ENCODE measurements at places on chromosomes 2 and 18.

DNA sequence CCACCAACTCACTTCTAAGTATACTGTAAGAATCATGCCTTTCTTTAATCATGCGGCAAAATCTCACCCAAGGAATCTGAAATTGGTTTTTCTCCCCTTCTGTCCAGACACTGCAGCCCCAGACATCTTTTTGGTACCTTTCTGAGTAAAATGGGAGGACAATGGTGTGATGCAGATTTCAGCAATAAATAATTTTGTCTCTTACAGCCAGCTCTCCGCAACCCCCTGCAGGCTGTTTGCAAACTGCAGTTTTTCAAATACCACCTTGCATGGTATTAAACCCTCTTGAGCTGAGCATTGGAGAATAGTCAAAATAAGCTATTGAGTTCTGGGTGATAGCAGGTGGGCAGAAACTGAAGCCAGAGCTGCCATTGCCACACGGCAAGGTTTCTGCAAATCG lies 32.2 kb downstream of the GPR39 start:
- no peak for DNase-seq

DNA sequence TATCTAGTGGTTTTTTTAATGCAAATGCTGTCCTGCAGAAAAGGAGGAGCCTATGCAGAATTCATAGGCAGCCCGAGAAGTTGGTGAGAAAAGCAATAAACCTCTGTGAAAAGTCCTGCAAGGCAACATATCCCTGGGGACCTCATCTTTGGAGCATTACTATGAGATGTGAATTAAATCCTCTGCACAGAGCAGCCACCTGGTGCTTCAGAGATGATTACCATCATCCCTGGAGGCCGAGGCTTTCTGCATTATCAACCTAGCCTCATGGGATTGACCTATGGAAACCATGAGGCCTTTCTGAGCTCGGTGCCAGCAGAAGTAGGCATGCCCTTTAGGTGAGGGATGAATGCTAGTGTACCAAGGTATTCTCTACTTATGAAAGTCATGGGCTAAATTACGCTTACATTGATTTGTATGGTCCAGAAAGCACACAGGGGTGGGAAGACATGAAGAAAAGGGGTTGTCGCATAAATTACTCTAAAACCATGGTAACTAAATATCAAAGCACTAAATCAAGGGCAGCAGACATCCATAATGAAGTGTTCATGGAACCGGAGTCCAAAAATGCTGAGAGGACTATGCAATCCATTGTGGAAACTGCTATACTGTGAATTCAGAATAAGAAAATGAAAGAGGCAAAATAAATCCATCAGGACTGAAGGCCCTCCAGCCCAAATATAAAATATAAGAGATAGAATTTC lies 623.5 kb upstream of the DDX18 start:
- DNase-seq = no peak

DNA sequence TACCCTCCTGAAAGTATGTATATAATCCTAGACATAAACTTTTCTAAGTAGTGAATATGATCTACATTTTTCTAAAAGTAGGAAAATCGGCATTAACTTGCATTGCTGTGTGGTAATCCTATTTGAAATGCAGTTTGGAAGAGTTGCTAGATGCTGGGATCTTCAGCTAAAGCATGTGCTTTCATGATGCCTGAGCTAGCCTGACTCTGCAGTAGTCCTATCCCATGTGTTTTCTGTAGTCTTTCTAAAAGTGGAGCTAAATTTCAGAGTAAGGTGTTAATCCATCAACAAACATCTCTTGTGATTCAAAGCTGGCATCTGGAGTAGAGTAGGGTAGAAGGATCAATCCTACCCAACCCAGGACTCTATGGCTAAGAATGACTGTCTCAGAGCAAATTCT lies 229.4 kb downstream of the THSD7B start:
- no peak for DNase-seq

DNA sequence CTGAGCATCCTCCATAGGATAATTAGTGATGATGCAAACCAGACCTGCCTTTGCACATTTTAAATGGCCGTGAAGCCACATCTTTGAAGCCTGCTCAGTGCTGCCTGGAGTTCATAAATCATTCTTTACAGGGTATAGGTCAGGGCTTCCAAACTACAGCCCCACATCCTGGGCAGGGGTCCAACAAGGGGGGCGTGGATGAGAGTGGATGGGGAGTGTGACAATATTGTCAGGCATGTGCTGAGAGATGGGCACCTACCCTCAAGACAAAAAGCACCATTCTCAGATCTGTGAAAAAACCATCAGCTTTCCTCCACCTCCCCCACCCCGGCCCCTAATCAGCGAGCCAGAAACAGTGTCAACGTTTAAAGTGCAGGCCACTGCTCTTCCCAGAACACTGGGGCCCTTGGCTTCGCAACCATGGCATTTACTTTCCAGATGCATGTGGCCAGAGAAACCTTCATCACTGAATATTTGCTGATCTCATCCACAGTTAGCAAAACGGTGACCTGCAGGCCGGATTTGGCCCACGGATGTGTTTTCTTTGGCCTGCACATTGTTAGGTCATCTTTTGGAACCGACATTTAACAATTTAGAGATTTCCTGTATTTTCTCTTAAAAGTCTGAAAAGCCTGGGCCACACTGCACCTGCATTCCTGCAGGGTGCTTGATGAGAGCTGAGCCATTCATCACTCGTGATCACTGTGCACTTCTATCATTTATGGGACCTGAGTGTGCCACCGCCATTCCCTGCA lies 130.7 kb downstream of the ANKRD44 start:
- DNase-seq = no peak

DNA sequence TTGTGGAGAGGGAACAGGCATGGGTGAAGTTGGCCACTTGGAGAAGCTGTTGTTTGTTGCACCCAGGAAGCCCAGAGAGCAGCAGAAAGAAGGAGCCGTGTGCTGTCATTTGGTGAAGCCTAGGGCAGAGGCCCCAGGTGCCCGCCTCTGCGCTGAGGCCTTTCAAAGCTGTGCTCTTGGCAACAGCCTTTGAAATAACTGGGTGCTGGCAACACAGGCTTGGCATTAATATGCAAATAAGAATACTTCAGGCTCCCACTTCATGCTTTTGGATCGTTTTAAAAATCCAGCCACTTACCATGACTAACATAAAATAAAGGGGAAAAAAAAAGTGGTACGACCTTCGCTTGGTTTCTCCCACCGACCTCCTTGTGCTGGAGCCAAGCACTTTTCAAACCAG lies 41.1 kb downstream of the DHRS9 start:
- DNase-seq = no peak

DNA sequence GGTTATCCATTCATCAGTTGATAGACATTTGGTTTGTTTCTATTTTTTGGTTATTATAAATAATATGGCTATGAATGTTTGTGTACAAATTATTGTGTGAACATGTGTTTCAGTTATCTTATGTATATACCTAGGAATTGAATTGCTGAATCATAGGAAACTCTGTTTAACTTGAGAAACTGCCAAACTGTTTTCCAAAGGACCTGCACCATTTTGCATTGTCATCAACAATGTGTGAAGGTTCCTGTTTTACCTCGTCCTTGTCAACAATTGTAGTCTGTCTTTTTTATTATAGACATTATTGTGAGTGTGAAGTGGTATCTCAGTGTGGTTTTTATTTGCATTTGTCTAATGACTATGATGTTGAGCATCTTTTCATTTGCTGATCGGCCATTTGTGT lies 17.1 kb downstream of the PDK1 start:
- DNase-seq = no peak

DNA sequence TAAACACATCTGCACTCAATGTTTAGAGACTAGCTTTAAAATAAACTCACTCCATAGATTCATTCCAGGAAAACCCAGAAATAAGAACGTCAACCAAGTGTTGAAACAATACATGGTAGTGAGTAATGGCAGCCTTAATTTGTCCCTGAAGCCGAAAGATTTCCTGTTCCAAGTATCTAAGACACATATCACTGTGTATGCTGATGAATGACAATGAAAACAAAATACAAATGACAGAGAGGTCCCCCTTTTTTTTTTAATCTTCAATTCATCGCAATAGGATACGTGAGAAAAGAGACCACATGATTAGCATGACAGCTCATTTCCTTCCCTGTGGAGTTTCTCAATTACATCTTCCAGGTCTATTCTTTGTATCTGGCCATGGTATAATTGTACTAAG lies 160.5 kb upstream of the STK17B start:
- DNase-seq = no peak

GRCh38 chr2:182186132-182186735 lies 200.6 kb downstream of the PPP1R1C start:
- DNase-seq = no peak

- no peak for DNase-seq
Observed at GRCh38 chr18:427005-427404, 73.5 kb downstream of the COLEC12 start.

- DNase-seq = no peak
Observed at GRCh38 chr2:209095432-209095831, 328.4 kb upstream of the MAP2 start.

GRCh38 chr18:78908462-78909260 lies 71.0 kb upstream of the SALL3 start:
- DNase-seq = no peak

- no peak for DNase-seq
Observed at GRCh38 chr2:46210063-46210462, 87.1 kb upstream of the EPAS1 start.

GRCh38 chr18:38460657-38461056 lies 895.1 kb upstream of the CELF4 start:
- no peak for DNase-seq

- DNase-seq = no peak
Observed at GRCh38 chr2:232103140-232103737, 141.7 kb downstream of the DIS3L2 start.

- no peak for DNase-seq
Observed at GRCh38 chr2:46340740-46341420, 43.7 kb downstream of the EPAS1 start.

- DNase-seq = no peak
Observed at GRCh38 chr2:134198006-134198634, 55.8 kb upstream of the MGAT5 start.

- DNase-seq = no peak
Observed at GRCh38 chr2:55604027-55604565, 13.3 kb downstream of the PPP4R3B start.

DNA sequence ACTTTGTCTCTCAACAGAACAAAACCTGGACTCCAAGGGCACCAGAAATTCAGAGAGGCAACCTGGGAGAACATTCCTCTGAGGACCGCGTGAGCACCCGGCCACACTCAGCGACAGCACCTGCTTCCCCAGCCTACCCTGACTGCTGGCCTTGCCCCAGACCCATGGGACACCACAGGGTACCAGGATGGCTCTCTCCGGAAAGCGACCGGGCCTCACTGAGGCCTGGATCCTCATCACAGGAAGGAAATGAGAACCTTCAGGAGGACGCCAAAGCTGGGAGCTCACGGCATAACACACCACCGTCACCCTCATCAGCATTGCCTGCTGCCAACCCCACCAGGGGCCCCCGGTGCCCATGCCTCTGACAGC lies 38.9 kb downstream of the HS6ST1 start:
- no peak for DNase-seq

DNA sequence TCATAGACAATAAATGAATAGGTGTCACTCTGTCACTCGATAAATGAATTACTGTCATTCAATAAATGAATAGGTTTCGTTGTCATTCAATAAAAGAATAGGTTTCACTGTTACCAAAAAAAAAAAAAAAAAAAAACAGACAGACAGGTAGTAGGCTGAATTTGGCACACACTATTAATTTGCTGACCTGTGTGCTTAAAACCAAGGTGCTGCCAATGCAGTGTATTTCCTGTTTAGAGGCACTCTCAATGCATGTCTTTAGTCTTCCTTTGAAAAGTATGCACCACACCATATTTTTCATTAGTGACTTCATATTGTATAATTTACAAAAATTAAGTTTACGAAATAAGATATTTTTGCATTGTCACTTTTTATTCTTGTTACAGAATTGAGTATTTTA lies 16.2 kb downstream of the ANKRD62 start:
- no peak for DNase-seq

GRCh38 chr2:217875138-217875537 lies 127.7 kb downstream of the TNS1 start:
- no peak for DNase-seq

DNA sequence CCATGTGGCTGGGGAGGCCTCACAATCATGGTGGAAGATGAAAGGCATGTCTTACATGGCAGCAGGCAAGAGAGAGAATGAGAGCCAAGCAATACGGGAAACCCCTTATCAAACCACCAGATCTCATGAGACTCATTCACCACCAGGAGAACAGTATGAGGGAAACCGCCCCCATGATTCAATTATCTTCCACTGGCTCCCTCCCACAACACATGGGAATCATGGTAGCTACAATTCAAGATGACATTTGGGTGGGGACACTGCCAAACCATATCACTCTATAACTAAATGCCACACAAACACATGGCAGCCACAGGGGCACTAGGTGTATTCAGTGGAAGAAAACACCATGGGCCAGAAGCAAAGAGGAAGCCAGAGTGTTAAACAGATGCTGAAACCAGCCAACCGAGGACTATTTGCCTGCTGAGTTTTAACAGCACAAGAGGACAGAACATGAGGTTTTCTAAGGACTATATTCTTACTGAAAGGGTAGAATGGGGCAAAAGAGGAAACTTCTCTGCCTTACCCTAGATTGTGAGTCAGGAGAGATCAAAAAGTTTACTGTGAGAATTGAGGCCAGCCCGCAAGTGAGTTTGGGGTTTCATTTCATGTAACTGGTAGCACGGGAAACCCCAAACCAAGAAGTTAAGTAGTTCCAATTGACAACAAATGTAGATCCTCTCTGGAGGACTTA lies 49.2 kb downstream of the SIGLEC15 start:
- DNase-seq = no peak

DNA sequence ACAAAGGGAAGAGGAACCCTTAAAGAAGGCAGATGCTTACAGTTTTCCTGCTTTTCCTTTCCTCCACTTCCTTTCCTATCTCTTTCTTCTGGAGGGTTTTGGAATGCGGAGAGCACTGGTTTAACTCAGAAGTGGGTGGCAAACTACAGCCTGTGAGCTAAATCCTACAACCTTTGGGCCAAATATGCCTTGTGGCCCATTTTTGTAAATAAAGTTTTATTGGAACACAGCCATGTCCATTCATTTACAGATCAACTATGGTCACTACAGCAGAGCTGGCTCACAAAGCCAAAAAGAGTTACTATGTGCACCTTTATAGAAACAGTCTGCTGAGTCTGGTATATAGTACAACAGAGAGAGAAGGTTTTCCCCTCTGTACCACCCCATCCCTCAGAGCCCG lies 69.1 kb downstream of the CCDC93 start:
- DNase-seq = no peak

GRCh38 chr2:239917125-239917956 lies 107.8 kb downstream of the NDUFA10 start:
- no peak for DNase-seq

- no peak for DNase-seq
Observed at GRCh38 chr2:39622860-39623259, 42.9 kb upstream of the TMEM178A start.

DNA sequence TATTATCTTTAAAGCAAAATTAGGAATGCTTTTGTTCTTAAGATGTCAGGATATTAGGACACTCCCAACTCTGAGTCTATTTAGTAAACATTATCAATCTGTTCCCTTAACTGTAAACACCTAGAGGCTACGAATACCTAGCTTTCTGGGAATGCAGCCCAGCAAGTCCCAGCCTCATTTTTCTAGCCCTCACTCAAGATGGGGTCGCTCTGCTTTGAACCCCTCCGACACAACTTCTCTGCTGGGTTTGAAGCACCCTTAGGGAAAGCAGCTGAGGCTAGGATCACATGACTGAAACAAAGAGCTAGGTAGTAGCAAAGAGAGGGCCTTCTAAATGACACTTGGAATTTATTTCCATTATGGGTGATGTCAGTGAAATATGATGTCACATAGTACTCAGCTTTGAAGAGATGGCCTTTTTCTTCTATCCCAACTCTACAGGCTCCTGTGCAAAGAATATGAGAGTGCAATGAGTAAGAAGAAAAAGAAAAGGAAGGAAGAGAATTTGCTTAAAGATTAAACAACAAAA lies 114.7 kb downstream of the CSRNP3 start:
- DNase-seq = no peak

All from NCI-H2081 treated with DMSO at 0.1 percent for 48 hours (cell line).